ENCODE measurements at places on chromosomes 4 and X. TPM values are rescaled to one million over a fixed set of nuclear protein-coding genes. Genes with fewer than 3 reads are reported as not detected.

Gene PABPC4L
- not detected for total RNA-seq

Gene ABCG2
- 4.4 TPM for total RNA-seq

Gene ZMAT1
- 3.6 TPM for total RNA-seq

Gene CT45A10
- not detected for total RNA-seq

DNA sequence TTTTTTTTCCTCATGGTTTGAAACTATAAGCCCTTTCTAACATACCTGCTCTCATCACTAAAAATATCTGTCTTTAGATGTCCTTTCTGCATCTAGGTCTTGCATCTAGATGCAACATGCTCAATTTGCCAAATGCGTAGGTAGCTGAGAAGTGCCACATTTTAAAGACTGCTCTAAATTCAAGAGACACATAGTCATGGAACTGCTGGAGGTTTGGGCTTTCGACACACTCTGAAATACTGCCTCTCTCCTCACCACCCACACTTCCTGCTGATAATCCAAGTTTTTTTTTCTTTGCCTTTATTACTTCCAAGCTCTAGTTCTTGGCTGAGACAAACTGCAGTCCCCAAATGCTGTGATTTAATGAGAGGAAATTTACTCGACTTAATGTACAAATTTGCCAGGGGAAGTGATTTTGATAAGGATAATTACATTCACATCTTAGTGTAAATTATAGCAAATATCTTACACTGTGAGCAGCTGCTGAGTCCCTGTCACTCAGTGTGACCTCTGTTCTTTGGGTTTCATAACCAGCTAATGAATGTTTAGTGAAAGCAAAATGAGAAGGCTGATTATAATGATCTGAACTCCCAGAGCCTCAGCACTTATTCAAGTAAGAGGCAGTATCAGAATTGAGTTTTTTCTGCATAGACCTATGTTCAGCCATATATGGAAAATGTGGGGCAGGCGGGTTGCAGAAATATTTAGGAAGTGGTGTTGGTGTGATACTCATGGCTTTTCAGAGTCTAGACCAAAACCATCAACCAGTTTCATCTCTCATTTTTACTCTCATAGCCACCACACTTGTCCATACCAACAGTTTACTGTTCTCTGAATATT is 31.3 kb downstream of the DRD5 start:
- H3K27ac ChIP-seq: no peak overlapping the region
- H3K4me1 ChIP-seq: peaks cover 26% of the 10 kb centered on the region
- H3K27me3 ChIP-seq: peaks cover 77% of the 10 kb centered on the region
- peak; percentile 77 for DNase-seq

DNA sequence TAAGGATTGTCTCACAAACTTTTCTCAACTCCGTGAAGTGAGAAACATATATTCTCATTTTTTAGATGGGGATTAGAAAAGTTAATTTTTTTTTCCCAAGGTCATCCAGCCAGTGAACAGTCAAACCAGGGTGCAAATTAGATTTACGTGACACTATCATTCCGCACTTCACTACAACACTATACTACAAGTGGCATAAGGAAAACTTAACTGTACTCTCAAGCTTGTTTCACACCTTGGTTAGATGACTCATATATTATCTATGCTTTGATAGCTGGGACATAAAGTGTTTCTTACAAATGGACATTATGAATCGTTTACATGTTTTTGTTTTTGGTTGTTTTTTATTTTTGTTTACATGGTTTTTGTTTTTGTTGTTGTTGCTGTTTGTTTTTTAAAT is 525.7 kb downstream of the PPARGC1A start:
- no peaks in the 10 kb centered on the region for H3K36me3 ChIP-seq
- H3K27ac ChIP-seq: no peak overlapping the region
- no peak for DNase-seq
- H3K27me3 ChIP-seq: no peaks in the 10 kb centered on the region
- no peak overlapping the region for H3K4me3 ChIP-seq
- H3K4me1 ChIP-seq: no peaks in the 10 kb centered on the region

DNA sequence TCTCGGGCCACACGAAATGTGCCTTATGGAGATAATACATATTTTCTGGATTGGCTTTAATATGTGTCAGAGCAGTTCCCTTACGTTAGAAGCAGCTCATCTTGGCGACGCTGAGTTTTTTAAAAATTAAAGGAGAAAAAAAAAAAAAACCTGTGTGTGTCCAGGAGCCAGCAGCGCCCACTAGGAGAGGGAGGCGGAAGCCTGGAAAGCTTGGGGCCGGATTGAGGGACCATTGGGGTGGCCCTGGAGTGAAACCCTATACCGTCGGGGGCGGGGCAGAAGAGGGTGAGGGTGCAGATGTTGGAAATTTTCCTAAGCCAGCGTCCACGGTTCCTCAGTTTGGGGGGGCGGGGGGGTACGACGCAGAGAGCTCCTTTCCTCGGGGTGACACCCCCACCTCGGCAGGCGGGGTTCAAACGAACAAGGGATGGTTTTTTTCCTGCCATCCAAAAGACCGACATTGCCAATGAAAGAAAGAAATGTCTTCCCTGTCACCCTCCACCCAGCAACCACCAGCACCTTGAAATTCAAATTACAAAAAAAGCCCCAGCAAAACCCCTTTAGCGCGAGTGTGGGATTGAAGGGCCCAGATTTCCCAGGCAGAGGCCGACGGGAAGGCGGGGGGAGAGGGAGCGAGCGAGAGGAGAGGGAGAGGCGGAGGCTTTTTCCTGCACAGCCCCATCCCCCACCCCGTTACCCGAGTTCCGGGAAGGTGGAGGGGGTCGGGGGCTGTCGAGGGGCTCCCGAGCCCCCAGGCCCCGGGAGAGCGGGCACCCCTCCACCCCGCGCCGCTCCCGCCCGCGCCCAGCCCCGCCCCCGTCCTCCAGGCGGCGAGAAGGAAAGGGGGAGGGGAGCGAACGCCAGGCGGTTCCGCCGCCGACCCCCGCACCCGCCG is 859 bp downstream of the SMARCA1 start:
- H3K4me3 ChIP-seq: peak overlapping the region; percentile 55
- peaks cover 4% of the 10 kb centered on the region for H3K4me1 ChIP-seq
- DNase-seq: no peak
- H3K27me3 ChIP-seq: peaks cover 42% of the 10 kb centered on the region
- H3K27ac ChIP-seq: no peak overlapping the region

GRCh38 chr4:80138551-80139538 is 58.5 kb upstream of the PRDM8 start:
- peak; percentile 88 for DNase-seq
- peaks cover 52% of the 10 kb centered on the region for H3K36me3 ChIP-seq
- peak overlapping the region; percentile 87 for H3K27ac ChIP-seq
- no peaks in the 10 kb centered on the region for H3K27me3 ChIP-seq

DNA sequence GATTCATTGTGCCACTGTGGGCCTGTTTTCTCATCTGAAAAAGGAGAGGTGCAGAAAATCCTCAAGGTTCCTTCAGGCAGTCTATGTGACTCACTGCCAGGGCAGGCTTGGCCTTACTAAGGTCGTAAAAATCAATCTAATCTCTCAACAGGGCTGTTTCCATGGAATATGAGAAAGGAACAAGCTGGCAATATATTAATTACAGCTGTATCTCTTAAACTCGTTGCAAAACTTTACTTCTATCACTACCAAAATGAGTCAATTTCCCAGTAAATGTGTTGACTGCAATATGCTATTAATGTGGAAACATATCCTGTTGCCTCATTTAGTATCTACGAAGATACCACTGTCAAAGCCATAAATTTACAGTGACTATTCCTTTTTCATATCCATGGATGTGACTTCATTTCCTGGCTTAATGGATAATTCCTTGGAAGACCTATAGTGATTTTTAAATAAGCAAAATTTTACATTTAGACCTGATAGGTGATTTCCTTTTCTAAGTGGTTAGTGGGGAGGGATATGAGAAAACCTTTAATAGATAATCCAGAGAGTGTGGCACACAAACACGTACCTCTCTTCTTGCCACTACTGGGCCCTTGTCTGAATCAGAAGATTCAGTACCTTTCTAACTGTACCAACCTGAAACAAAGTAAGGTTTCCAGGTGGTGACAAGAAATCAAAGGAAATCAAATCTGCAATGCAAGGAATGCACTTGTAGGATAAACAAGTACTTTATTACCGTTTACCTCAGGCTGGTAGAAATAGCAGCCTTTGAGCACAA is 127.4 kb upstream of the FTHL17 start:
- no peaks in the 10 kb centered on the region for H3K36me3 ChIP-seq
- H3K4me1 ChIP-seq: no peaks in the 10 kb centered on the region
- no peak overlapping the region for H3K4me3 ChIP-seq
- H3K27me3 ChIP-seq: no peaks in the 10 kb centered on the region
- no peak for DNase-seq
- no peak overlapping the region for H3K27ac ChIP-seq

GRCh38 chrX:19332983-19333382 is 10.7 kb upstream of the PDHA1 start:
- H3K27ac ChIP-seq: no peak overlapping the region
- no peaks in the 10 kb centered on the region for H3K27me3 ChIP-seq
- no peak overlapping the region for H3K4me3 ChIP-seq
- H3K36me3 ChIP-seq: no peaks in the 10 kb centered on the region
- peaks cover 1% of the 10 kb centered on the region for H3K4me1 ChIP-seq
- DNase-seq: no peak

DNA sequence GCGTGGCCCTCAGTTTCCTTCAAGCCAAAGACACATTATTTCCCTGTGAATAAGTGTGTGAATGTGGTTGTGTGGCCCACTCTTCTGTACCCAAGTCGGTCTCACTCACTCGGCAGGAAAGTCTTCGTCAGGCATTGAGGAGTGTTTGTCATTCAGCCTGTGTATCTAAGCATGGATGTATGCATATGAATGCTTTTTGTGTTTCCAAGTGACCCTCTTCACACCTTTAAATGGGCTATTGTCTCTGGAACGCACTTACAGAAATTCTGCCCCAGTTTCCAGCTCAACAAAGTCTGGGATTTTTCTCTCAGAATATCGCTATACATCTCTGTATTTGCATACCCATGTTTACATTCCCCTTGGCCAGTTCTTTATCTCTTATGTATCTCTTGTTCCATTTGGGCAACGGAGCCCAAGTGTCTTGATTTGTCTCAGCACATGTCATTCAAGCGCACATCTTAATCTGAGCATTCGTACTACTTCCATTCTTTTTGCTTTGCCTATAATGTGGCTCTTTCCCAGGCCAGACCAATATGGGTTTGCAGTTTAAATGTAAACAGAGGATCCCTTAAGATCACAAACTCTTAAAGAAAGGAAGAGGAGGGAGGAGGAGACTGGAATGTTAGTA is 4.8 kb downstream of the BCOR start:
- H3K27me3 ChIP-seq: no peaks in the 10 kb centered on the region
- H3K27ac ChIP-seq: no peak overlapping the region
- no peak for DNase-seq
- H3K4me1 ChIP-seq: peaks cover 41% of the 10 kb centered on the region
- peaks cover 9% of the 10 kb centered on the region for H3K36me3 ChIP-seq

DNA sequence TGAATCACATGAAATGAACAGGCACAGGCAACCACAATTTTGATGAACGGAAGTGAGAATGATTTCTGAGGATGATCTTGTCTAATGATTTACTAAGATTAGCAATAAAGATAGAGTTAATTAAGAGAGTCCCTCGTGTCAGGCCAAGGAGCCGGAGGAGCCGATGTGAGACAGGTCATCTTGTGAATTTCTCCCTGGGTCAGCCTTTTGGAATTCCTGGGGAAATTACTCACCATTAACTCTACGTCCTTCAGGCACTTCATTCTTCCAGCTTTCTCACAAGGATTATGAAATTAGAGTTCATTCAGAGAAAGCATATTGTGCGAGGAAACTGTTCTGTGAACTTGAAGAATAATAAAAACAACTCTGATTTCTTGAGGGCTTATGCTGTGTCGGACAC is 86.7 kb downstream of the PSAPL1 start:
- no peaks in the 10 kb centered on the region for H3K4me1 ChIP-seq
- no peaks in the 10 kb centered on the region for H3K27me3 ChIP-seq
- H3K36me3 ChIP-seq: no peaks in the 10 kb centered on the region
- H3K27ac ChIP-seq: no peak overlapping the region
- no peak overlapping the region for H3K4me3 ChIP-seq
- no peak for DNase-seq

GRCh38 chrX:19747652-19748610 is 139.5 kb downstream of the SH3KBP1 start:
- H3K4me3 ChIP-seq: peak overlapping the region; percentile 65
- no peaks in the 10 kb centered on the region for H3K27me3 ChIP-seq
- DNase-seq: peak; percentile 92
- H3K36me3 ChIP-seq: peaks cover 28% of the 10 kb centered on the region
- peaks cover 97% of the 10 kb centered on the region for H3K4me1 ChIP-seq

GRCh38 chrX:1442724-1443367 is 9.9 kb downstream of the ASMTL start:
- H3K4me1 ChIP-seq: peaks cover 11% of the 10 kb centered on the region
- no peaks in the 10 kb centered on the region for H3K27me3 ChIP-seq
- no peak overlapping the region for H3K4me3 ChIP-seq
- no peak for DNase-seq
- peaks cover 66% of the 10 kb centered on the region for H3K36me3 ChIP-seq
- no peak overlapping the region for H3K27ac ChIP-seq
